ENCODE measurements at places on chromosomes 7 and 10.
A peak's percentile ranks its signal among the peaks of the same experiment; 100 is the strongest.

DNA sequence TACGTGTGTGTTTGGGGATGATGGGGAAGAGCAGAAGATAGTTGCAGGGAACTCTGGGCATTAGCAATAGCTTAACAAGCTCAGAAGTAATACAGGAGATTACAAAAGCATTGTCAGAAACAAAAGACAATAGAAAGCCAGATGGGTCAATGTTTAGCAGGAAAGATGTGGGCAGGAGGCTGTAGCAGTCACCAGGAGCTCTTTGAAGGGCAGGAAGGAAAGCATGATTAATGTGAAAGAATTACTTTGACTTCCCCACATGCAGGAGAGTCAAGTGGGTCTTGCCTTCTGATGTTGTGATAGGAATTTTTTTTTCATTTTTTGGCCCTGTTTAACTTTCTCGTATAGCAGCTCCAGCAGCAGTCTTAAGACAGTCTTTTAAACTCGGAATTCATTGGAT lies 6.0 kb upstream of the SMNDC1 start:
- DNase-seq: no peak

GRCh38 chr7:16875861-16876260 lies 5.9 kb downstream of the AGR3 start:
- DNase-seq: no peak

- DNase-seq: no peak
These were observed 10.0 kb downstream of the ZNF777 start for GRCh38 chr7:149450821-149451220.

GRCh38 chr10:32148864-32149251 lies 92.6 kb upstream of the KIF5B start:
- DNase-seq: no peak

DNA sequence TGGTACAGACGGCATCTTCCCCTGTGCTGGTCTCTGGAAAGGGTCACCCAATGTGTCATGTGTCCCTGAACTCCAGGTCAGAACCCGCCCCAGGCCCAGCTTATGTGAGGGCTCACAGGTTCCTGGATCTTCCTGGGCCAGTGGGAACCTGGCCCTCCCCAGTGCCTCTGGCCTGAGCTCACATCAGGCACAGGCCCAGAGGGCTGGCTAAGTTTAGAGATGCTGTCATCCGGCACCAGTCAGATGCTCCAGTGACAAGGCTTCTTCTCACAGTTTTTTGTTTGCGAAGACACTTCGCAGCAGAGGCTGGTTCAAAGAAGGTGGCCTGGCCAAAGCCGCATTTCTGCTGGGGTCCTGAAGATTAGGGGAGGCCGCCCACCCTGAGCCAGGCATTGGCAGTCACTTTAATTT lies 11.8 kb downstream of the CAMK2B start:
- no peak for DNase-seq

DNA sequence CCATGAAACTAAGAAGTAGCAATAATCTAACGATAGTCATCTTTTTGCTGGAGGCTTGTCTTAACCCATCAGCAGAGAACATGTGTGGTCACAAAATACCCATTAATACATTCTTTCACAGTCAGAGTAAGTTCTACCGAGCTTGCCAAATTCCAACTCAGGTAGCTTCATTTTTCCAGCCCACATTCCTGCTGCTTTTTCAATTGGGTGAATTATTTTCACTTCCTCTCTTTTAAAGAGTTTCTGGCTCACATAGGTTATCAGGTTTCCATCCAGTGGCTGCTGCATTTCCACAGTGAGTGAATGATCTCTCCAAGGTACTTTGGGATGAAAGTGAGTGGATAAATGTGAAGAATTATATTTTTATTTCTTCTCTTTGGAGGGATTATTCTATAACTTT lies 233.1 kb downstream of the SEMA3E start:
- DNase-seq: no peak

DNA sequence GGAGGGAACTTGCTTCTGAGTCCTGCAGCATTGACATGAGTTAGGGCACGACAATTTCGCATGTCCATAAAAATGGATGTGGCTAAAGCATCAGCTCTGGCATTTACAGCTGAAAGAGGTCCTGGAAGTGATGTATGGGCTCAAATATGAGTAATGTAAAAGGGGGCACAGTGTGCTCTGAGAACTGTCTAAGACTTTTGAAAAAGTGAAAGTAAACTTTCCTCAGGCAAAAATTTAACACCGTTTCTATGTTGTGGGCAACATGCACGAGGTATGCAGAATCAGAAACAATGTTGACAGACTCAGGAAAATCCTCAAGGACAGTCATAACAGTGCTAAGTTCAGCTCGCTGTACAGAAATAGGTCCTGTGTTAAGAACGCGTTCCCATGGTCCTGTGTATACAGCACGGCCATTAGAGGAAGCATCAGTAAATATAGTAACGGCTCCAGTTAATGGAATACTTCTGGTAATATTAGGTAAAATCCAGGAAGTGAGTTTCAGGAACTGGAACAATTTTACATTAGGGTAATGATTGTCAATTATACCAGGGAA lies 37.9 kb upstream of the AKR1C2 start:
- no peak for DNase-seq

- peak; percentile 56 for DNase-seq
These were observed 14.7 kb upstream of the C7orf33 start for GRCh38 chr7:148575640-148576411.

GRCh38 chr10:118504467-118505205 lies 90.8 kb downstream of the PRLHR start:
- DNase-seq: no peak

GRCh38 chr7:143381427-143382125 lies 431 bp downstream of the ZYX start:
- DNase-seq: no peak

DNA sequence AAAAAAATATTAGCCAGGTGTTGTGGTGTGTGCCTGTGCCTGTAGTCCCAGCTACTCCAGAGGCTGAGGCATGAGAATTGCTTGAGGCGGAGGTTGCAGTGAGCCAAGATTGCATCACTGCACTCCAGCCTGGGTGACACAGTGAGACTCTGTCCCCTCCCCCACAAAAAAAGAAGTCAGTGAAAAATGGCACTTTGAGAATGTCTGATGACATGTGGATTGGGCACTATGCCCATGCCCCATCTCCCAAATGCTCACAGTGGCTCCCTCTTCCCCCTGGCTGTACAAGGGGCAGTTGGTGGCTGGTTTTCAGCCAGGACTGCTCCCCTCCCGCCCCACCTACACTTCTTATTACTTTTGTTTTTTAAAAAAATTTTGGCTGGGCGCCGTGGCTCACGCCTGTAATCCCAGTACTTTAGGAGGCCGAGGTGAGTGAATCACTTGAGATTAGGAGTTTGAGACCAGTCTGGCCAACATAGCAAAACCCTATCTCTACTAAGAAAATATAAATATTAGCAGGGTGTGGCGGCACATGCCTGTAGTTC lies 26.1 kb downstream of the IL15RA start:
- DNase-seq: no peak

DNA sequence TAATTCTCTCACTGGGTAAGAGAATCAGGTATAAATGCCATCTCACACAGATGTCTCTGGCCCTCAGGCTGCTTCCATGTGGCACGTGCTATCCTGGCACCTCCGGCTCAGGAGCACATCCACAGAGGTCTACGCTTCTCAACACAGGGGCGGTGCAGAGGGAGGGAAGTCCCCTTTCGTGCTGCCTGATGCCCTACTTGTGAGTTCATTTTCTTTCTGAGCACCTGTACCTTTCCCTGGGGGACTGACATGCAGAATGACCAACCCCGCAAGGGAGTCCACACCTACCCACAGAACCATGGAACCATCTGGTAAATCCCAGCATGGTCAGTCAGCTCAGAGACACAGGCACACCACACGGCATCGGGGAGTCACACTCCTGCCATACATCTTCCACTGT lies 99.0 kb upstream of the SAMD8 start:
- DNase-seq: no peak

GRCh38 chr7:139619367-139619657 lies 95.8 kb downstream of the CLEC2L start:
- DNase-seq: no peak

DNA sequence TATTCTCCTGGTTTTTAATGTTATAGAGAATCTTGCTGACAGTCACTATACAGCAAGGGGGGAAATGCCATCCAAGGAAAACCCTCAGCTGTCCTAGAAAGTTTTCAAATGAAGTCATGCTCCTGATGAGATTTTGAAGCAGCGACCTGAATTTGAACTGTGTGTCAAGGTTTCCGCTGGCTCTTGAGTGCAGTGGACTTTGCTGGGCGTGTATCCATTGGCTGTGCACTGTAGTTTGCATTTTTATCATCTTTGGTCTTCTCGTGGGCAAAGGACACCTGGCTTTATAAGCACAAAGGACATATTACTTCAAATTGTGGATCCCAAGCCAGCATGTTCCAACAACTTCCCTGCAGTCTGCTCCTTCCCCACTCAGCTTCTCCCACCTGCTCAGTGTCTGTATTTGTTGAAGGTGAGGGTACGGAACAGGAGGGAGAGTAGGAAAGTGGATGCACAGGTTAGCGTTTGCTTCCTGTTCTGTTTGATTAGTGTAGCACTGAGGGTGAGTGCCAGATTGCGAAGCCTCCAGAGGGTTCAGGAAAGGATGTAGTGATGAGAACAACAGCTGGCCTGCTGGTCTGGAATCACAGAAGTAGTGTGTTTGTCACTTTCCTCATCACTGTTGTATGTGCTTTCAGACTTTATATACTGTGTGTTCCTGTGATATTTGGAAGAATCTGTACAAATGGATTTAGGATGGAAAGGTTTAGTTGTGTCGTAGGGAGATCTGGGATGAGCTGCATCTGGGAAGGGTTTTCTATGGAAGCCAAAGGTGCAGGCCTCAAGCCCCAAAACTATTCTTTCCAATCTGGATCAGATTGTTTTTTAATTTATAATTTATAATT lies 204.8 kb downstream of the BMPER start:
- DNase-seq: no peak

DNA sequence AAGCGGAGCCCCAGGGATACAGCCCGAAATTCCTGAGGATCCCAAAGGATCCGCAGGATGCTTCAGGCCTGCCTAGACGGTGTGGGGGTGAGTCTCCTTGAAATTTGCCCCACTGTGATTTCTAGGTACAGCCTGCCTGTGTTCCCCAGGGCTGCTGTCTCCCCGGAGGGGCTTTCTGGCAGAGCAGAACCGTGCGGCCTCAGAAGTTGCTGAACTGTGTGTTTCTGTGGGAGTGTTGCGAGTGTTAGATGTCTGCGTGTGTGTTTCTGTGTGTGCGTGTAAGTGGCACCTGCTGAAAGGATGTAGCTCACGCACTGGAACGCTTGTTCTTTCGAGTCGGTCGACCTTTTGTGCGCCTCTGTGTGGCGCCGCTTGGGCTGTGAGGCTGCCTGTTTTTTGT lies 27.8 kb upstream of the ZNF273 start:
- DNase-seq: no peak

DNA sequence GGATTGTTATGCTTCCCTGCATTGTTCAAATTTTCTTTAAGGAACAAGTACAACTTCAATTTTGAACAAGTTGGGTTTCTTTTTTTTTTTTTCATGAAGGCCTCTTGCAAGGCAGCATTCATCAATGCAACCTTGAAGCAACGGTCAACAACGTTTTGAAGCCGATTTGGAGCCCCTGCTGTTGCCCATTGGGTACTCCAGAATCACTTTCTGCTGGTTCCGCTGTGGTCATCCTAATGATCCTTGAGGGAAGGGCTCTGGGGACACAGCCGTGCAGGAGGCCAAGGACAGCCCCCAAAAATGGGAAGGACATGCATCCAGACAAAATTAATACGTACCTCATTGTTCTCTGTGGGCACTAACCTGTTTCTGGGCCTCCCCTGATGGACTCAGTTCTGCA lies 84.6 kb upstream of the MGMT start:
- no peak for DNase-seq

DNA sequence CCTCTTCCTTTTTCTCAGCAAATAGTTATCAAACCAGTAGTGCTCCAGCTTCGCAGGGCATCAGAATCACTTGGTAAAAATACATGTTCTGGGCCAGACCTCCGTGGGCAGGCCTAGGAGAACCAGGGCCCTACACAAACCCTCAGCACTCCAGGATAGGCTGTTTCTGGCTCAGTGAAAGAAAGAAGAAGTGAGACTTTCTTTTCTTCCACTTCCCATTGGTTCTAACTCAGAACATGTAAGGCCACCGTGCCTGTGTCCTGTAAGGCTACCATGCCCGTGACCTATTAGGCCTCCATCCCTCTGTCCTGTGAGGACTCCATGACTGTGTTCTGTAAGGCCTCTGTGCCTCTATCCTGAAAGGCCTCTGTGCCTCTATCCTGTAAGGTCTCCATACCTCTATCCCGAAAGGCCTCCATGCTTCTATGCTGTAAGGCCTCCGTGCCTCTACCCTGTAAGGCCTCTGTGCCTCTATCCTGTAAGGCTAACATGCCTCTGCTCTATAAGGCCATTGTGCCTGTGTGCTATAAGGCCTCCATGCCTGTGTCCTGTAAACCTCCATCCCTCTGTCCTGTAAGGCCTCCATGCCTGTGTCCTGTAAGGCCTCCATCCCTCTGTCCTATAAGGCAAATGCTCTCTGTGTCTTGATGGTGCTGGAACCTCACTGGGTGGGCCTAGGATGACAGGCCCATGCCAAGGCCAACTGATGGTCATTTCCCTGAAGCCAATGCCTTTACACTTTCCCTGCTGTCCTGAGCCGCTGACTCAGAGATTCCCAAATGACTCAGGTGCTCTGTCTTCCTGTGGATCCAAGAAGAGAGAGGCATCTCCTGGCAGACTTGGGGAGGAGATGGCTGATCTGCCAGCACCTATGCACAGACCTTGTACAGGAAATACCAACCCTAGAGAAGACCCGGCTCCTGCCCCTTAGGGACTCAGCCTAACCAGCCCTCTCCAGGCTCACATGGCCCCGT lies 96.6 kb upstream of the CACUL1 start:
- DNase-seq: no peak

DNA sequence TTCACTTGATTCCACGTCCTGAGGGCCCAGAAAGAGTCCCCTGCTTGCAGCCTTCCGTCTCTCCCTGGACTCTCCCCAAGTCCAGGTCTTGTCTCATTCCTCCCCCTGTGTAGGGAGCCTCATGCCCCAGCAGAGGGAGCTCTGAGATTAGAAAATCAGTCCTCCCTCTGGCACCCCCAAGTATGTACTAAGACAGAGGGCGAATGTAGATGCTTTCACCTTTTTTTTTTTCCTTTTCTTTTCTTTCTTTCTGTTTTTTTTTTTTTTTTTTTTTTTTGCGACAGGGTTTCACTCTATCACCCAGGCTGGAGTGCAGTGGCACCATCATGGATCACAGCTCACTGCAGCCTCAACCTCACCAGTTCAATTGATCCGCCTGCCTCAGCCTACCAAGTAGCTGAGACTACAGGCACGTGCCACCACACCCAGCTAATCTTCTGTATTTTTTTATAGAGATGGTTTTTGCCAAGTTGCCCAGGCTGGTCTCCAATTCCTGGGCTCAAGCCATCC lies 10.3 kb downstream of the SFXN3 start:
- DNase-seq: peak; percentile 87

GRCh38 chr10:19003341-19003740 lies 45.3 kb upstream of the MALRD1 start:
- DNase-seq: no peak

DNA sequence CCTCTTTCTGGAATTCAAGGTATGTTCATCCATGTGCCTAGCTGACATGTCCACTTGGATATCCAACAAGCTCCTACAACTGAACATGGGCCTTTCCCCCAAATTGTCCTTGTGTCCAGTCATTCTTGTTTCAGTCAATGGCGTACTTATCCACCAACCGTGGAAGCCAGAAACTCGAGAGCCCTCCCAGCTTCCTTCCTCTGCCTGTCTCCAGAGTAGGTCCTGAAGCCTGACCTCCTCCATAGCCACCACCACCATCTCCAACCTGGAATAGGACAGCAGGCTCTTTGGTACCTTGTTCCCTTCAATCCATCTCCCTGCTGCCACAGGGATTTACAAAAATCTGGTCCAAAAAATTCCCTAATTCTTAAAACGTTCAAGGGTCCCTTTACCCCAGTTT lies 305.1 kb downstream of the RPS24 start:
- DNase-seq: no peak

GRCh38 chr10:117615649-117616048 lies 73.1 kb downstream of the EMX2 start:
- no peak for DNase-seq
